ENCODE measurements at places on chromosomes 1 and 21.

DNA sequence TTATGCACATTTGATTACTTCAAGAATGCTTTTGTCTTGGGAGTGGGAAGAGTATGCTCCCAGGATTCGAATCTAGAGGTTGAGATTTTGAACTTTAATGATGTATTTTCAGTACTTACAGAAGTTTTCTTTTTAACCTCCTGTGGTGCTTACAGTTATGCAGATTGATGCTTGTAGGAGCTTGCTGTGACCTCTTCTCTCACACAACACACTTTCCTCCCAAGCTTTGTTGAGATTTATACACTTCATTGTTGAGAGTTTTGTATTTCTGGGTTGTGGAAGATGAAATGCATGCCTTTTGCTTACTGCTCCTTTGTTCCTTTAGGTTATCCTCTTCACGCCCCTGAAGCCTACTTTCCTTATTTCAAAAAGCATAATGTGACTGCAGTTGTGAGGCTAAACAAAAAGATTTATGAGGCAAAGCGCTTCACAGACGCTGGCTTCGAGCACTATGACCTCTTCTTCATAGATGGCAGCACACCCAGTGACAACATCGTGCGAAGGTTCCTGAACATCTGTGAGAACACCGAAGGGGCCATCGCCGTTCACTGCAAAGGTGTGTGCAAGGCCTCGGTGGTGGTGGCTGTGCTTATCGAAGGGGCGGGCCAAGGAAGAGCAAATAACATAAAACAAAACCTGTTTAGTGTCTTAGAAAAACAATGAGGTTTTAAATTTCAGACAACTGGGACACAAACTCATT, 75.5 kb upstream of the GPR88 start:
- no peak for DNase-seq

DNA sequence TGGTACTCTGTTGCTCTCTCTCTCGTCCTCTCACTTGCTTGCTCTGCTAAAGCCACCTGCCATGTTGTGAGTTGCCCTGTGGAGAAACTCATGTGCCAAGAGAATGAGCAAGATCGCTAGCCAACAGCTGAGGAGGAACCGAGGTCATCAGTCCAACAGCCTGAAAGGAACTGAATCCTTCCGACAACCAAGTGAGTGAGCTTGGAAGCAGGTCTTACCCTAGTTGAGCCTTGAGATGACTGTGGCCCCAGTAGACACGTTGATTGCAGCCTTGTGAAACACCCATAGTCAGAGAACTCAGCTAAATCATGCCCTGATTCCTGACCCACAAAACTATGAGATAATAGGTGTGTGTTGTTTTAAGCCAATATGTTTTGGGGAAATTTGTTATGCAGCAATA, 48.1 kb upstream of the BACH1 start:
- no peak for DNase-seq

DNA sequence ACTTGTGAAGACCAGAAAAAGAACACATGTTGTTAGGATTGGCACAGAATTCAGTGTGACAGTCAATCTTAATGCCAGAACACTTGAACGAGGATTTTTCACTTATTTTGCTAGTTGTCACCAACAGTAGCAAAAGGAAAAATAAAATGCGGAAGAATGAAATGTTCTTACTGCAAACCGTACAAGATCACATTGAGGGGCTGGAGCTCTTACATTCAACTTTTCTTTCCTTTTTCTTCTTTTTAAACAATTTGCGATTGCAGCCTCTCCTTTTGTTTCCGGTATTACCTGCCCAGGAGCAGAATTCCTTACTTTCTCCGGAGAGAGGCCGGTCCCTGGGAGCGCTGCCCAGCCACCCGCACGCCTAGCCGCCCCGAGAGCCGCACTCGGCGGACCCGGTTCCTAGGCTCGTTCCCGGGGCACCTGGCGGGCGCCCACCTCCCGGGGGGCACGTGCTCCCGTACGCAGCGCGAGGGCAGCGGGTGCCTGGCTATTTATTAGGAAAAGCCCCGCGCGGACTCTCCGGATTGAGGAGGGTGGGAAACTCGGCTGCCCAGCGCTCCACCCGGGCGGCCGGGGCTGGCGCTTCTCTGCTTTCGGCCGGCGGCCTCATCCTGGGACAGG, 1.2 kb upstream of the CAMTA1 start:
- DNase-seq: no peak

- no peak for DNase-seq
Observed at GRCh38 chr1:198934901-198935305, 296.1 kb downstream of the PTPRC start.

DNA sequence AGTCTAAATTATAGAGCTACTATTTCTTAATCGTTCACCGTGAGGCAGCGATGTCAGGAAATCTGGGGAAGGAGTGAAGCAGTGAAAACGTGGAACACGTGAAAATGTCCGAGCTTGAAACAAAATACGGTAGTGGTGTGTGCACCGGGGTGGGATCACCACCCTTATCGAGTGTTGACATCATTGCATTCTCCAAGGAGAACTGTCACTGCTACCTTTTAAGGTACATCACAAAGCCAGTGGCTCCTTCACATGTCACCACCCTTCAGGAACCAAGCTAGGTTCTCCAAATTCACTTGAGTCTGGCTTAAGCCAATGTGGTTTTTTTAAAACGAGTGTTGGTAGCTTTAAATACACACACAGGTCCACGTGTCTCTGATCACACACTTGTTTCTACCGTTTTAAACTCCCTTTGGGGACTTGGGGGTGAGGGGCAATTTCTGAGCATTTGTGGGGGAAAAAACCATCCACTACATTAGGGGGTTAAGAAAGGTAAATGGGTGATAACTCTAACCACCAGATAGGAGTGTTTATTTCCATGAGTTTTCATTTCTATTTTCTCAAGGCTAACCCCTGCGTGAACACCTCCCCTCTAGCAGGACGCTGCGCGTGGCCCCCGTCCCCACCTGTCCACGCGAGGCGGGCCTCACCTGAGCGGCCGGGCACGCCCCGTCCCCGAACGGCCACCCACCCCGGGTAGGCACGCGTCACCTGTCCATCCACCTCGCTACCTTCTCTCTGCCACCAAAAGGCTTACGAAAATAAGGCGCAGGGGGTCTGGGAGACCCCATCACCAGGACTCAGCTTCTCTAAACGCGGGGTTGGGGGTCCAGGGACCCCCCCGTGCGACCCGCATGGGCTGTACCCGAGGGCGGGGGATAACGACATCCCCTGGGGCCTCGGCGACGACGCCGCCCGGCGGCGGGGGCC, 978 bp downstream of the PRDM15 start:
- DNase-seq: no peak

DNA sequence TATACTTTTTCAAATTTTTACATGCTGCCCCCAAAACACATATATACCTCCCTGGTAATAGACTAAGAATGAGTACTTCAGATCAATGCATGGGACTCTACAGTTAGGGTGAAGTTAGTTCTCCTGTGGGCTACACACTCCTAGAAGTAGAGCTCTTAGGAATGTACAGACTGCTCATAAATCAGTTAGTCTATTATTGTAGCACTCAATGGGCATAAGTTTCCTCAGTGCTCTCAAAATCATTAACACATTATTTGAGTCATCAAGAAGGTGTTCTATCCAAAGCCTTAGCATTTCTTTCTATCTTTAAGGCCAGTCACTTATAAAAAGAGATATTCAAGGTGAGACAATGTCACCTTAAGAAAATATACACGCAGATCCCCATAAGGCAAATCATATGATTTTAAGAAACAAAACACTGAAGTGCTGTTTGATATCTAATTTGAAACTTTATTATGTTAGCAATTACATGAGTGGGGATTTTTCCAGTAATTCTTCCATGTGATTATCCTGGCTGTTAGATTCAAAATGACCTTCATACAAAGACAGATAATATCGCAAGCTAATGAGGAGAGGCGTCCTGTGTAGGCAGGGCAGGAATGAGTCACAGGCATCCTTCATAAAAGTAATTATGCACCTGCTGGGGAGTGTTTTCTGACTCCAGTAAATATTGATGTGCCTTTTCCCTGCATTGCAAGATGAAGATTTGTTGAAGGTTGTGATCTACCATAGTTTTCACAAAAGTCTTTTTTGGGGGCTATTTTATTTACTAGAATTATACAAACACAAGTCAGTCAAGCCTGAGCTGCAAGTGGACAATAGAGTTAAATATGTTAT, 167.2 kb upstream of the ATP1B1 start:
- no peak for DNase-seq

DNA sequence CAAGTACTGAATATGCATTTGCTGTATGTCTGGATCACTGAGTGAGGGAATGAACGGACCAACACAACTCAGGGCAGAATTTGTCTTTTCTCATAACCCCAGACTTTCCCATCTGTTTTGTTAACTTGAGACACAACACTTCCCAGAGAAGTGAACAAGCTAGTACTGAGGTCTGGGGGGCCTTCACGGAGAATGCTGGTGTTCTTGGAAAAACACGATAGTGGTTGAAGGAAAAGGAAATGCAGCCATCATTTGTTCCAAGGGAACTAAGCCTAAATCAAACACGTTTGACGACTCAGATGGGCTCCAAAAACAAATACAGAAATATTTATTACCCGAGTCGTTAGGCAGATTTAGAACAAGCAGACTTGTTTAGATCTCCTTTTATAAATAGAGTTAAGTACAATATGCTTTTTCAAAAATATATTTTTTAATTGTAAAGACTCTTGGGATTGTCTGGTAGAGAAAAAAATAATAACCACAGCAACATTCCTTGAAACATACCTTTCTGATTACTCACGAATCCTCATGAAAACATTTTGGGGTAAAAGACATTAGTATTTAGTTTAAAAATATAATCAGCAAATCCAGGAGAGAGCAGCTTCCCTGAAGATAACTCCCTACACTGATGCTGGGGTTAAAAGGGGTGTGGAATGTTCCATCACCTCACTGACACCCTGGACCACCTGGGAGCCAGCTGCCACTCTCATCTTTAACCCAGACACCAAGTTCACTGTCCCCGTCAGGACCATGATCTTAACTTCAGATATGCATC, 427.7 kb upstream of the RUNX1 start:
- DNase-seq: no peak

DNA sequence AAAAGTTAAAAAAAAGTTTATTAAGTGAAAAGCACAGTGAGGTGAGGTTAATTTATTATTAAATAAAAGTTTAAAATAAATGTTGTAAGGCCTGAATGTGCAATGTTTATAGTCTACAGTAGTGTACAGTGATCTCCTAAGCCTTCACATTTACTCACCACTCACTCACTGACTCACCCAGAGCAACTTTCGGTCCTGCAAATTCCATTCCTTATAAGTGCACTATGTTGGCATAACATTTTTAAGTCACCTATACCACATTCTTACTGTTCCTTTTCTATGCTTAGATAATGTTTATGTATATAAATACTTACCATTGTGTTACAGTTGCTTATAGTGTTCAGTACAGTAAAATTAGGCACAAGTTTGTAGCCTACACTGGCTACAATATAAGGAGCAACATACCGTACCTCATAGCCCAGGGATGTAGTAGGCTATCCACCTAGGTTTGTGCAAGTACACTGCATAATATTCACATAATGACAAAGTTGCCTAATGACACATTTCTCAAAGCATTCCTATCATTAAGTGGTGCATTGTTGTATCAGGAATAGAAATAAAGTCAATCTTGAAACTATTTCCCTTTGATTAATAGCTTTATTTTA, 426.5 kb upstream of the BRINP3 start:
- no peak for DNase-seq

GRCh38 chr1:77044133-77044849, 174.9 kb downstream of the PIGK start:
- no peak for DNase-seq

- no peak for DNase-seq
Observed at GRCh38 chr1:246579818-246580217, 13.6 kb downstream of the CNST start.
